ENCODE measurements at places on chromosomes 3 and 15.

GRCh38 chr3:138785951-138786350 is 48.8 kb downstream of the PIK3CB start:
- no peak for DNase-seq

DNA sequence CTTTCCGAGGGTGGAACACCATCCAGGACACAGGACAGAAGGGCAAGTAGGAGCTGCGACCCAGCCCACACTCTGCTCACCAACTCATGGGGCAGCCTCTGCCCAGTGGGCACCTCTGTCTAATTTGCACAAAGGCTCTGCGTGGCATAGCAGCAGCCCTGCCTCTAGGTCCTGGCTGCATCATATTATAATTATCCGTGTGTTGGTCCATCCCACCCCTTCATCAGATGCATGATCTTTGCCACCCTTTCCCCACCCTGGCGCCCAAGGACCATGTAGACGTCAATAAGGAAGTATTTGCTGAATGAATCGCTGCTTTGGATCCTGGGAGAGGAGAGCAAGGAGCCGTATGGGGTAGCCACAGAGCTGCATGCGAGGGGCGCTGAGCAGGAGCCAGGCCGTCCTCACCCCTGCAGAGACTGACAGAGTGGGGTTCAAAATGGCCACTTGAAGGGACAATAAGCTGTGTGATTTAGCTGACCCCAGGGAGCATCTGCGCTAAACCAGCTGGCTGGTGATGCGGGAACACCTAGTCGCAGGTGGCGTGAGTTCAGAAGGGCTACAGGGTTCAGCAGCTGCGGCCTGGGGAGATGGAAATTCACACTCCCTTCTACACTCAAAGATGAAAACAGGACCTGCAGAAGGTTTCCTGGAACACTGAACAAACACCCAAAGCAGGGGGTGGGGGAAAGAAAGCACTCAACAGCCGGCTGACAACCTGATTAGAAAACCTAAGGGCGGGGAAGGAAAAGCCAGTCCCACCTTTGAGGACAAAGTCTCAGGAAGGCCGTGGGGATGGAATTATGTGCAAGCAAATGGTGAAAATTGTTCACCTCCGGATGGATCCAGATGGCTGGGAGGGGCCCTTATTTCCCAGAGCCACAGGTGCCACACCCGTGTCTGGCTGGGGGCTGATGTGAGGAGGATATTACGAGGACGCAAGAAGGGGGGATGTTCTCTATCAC is 6.4 kb downstream of the MGLL start:
- DNase-seq: no peak

GRCh38 chr15:58147171-58147611 is 9.0 kb downstream of the AQP9 start:
- no peak for DNase-seq

GRCh38 chr15:62068810-62069167 is 2.0 kb downstream of the C2CD4A start:
- no peak for DNase-seq

GRCh38 chr3:197165890-197166289 is 132.5 kb downstream of the DLG1 start:
- DNase-seq: no peak

DNA sequence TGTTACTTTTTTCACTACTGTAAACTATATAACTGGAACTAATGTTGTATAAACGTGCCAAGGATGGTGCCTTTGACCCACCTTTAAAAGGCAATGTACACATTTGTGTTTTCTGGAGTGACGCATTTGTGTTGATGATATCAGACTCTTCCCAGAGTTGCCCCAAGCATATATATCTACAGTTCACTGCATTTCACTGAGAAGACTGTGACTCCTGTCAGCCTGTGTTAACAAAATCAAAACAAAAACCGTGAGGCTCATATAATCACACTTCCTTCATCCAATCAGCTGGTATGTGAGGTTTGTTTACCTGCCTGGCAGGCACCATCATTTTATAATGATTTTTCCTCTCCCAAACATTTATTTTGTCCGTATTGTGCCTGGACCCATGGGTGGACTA is 117.6 kb upstream of the ROBO1 start:
- no peak for DNase-seq

DNA sequence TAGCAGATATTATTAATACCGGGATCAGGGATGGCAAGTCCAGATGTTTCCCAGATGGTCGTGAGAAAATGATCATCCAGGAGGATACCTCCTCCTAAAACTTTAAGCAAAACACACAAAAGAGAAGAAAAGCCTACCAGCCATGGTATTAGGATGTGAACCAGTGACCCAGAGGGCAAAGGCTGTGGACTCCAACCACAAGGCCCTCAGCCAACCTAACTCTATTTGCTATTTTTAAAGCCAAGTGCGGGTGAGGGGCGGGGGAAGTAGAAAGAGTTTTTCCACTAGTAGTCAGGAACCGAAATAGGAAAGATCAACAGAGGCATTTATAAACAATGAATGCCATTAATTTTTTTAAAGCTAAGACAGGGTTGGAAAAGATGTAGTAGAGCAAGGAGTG is 77.4 kb downstream of the STAC start:
- no peak for DNase-seq

DNA sequence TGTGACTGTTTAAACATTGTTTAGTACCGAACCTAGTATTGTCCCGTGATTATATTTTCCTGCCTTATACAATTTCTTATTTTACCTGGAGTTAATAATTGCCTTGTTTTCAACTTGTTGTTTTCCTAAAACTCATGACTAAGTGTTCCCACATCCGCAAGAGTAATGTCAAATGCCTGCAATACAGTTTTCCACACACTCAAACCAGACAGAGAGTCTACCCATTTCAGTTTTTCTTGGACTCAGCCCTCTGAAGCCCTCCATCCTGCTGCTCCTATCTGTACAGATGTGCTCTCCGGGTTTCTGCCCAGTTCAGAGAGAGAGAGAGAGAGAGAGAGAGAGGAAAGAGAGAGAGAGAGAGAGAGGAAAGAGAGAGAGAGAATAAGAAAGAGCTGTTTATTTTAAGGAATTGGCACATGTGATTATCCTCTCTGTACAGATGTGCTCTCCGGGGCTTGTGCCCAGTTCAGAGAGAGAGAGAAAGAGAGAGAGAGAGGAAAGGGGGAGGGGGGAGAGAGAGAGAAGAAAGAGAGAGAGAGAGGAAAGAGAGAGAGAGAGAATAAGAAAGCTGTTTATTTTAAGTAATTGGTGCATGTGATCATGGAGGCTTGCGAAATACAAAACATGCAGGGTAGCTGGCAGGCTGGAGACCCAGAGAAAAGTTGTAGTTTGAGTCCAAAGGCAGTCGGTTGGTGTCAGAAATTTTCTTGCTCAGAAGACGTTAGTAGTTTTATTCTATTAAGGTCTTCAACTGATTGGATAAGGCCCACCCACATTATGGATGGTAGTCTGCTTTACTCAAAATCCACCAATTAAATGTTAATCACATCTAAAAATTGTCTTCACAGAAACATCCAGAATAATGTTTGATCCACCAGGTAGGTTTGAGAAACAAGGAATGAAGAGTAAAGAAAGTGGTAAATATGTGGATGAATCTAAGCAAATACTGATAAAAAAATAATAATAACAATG is 104.1 kb upstream of the GOLGA8J start:
- DNase-seq: peak; percentile 25

DNA sequence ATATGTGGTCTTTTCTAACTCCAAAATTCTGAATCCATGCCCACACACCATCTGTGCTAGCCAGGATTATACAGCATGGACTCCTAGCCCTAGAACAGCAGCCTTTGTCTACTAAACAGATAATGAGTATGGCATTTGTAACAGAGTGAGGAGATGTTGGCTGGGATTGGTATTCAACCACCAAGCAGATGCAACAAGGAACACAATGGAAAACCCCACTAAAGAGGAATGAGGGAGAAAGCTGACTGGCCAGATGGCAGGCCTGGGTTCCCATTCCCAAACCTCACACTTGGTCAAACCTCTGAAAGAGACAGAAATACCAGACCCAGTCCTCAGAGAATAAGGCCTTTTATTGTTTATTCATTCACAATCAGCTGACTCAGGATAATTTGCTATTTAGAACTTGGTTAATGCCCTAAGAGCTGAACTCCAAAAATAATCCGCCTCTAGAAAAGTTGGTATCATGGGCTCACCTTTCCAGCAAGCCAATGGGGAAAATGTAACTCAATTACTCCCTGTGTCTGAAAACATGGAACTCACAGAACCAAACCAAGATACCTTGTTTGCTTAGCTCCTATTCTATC is 145.6 kb downstream of the LRRC3B start:
- no peak for DNase-seq

- DNase-seq: no peak
Observed at GRCh38 chr3:66475386-66476020, 25.3 kb downstream of the LRIG1 start.

GRCh38 chr3:194497799-194498575 is 11.2 kb upstream of the ATP13A3 start:
- no peak for DNase-seq

GRCh38 chr15:33218071-33218491 is 23.6 kb upstream of the FMN1 start:
- no peak for DNase-seq

DNA sequence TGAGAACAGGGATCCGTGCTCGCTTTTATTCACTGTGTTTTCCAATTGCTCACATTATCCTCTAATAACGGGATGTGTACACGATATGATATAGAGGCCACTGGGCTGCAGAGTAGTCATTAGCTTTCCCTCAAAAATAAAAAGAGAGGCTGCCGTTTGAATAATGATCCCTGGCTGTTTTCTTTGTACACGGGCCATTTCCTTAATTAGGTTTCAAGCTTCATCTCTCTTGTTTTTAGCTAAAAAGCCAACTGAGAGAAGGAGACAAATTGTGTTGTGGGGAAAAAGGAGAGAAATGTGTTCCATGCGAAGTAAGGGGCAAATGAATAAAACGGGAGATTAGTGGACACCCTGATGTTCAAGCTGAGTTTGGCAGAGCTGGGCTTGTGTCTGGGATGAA is 174.2 kb downstream of the CACNA2D3 start:
- no peak for DNase-seq

- no peak for DNase-seq
Observed at GRCh38 chr15:34841262-34841725, 45.9 kb upstream of the ACTC1 start.

DNA sequence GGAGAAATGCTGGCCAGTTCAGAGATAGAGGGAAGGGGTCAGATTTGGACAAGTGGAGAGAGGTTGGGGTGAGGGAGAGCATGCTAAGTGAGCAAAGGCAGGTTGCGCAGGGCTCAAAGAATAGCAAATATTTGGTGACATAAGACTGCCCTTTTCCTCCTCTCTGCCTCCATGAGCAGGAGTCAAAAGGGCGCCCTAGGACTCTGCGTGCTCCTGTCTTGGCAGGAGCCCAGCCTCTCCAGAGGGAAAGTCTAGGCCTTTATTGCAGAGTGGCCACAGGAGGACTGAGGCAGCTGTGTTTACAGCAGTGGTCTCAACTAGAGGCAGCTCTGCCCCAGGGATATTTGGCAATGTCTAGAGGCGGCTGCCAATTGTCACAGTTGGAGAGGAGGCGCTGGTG is 165.6 kb downstream of the FAM43A start:
- no peak for DNase-seq

- peak; percentile 80 for DNase-seq
Observed at GRCh38 chr15:77630956-77631744, 1.6 kb downstream of the LINGO1 start.

- DNase-seq: no peak
Observed at GRCh38 chr15:59251001-59251845, 44.6 kb downstream of the LDHAL6B start.

GRCh38 chr15:90552162-90552928 is 22.6 kb downstream of the CRTC3 start:
- no peak for DNase-seq

DNA sequence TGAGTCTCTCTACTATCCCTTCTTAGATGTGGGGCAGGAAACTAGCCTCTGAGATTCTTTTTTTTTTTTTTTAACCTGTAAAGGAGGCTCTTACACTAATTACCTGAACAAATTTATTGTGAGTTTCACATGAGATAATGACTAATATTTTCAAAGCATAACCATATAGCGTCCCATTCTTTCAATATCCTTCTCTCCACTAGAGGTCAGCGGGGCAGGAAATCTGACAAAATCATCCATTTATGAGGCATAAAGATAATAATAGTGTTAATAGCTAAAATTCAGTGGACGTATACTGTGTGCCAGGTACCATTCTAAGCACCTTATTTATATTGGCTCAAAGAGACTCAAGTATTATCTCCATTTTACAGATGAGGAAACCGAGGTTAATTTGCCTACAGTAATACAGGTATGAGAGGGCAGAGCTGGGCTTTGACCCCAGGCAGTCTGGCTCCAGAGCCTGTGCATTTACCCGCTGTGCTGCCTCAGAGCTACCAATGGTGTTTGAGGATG is 16.3 kb upstream of the SMAD6 start:
- DNase-seq: no peak

DNA sequence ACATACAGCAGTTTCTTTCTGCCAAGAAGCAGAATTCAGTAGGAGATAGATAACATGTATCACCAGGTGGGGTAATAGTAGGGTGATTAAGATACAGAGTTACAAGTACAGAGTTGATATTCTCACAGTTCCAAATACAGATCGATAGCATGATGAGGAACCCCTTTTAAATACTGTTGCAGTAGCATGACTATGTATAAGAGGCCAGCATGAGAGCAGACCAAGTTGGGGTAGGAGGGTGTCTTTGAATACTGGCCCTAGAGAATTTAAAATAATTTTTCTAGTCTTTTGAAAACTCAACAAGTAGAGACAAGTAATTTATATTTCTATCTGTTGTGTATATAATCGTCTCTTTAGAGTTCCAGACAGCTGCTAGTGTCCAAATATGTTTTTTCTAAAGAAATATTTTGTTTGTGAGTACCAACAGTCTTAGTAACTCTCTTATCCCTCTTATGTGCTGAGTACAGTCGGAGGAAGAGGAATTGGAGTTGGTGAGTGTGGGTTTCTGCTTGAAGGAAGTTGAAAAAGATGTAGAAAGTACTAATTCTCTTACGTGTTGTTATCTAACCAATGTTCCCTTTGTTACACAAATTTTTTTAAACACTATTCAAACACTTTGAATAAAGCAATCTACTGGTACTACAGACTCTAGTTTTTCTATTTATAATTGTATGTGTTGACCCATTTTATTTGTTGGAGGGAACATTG is 30.2 kb downstream of the LYSMD4 start:
- no peak for DNase-seq

DNA sequence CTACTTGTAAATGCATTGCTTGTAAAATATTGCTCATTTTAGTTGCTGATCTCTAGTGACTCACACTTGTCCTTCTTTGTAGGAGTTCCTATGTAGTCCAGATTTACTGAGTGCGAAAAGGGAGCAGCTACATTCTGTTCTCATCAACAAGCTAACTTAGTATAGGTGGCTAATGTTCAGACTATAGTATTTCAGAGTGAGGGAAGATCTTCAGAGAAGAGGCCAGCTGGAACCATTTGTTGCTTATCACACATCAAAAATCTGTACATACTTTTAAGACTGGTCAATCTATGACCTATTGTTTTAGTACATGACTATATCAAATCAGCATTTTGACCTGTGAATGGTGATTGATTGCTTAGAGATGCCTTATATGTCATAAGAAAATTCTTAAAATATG is 71.3 kb upstream of the THSD4 start:
- DNase-seq: no peak

DNA sequence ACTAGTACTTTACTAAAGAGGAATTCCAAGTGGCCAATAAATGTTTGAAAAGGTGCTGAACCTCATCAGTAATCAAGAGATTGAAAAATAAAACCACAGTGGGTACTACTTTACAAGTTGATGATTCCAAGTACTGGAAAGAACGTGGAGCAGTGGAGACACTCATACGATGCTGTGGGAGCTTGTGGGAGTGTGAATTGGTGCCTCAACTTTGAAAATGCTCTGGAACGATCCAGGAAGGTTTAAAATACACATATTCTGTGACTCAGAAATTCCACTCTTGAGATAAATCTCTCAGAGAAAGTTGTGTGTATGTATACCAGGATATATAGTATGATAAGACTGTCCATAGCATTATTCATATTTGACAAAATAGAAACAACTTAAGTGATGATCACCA is 9.3 kb downstream of the LRCH3 start:
- DNase-seq: peak; percentile 42

Data from head of caudate nucleus (tissue), 42 donors.